ENCODE measurements at places on chromosomes 2 and 18. TPM values are rescaled to one million over a fixed set of nuclear protein-coding genes. Genes with fewer than 3 reads are reported as not detected.

CYP20A1 gene
- 11.4 TPM for total RNA-seq

DNA sequence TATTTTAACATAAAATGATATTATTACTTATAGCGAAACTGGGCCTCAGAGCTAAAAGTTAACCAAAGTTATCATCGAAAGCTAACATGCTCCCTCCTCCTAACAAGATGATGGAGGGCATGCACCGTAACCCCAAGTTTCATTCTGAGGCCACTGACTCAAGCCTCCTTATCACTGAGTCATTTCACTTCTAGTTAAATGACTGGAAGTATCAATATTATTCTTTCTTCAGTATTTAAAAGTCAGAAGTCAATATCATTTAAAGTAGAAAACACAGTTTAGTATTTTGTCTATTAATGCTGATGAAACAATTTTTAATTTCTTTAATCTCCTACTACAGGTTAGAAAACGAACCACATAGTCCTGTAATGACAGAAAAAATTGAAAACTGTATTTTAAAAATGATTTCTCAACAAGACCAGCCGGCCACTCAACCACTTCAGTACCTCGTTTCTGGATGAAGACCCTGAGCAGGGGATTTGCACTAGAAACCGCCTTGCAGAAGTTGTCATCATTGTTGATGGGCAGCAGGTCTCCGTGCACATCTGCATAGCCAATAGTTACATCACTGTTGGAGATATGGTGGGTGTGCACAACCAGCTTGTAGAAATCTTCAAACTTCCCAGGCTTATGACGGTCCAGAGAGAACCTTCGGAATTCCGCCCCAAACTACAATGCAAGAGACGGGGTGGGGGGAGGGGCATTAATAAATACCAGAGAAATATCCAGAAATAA, 44.9 kb downstream of the PARD6G start:
- DNase-seq, result no peak

DNA sequence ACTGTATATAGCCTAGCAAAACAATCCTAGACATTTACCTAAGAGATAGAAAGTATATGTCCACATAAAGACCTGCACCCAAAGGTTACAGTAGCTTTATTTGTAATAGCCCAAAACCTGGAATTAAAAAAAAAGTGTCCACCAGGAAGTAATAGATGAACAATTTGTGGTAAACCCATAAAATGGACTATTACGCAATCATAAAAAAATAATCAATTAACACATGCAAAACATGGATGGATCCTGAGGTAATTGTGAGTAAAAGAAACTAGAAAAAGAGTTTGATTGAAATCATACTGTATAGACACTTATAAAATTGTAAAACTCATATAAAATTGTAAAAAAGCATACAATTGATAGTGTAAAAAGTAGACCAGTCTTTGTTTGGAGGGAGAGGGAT, 673.0 kb upstream of the ZNF804A start:
- DNase-seq, result no peak

DNA sequence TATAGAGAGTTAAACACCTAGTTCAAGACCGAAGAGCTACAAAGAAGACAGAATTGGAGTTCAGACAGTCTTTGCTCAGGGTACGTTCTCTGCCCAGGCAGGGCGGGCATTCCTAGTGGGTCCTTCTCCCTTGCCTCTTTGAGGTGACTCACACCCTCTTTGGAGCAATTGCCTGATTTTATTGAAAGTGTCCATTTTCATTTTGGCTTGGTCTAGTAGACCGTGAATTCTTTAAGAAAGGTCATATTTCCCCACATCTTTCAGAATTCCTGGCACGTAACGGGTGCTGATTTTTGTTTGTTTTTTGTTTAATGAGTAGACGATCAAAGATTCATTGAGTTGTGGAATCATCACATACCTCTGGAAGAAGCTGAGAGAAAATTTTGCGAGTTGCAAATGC, 871.5 kb downstream of the RNF144A start:
- DNase-seq, result no peak

DNA sequence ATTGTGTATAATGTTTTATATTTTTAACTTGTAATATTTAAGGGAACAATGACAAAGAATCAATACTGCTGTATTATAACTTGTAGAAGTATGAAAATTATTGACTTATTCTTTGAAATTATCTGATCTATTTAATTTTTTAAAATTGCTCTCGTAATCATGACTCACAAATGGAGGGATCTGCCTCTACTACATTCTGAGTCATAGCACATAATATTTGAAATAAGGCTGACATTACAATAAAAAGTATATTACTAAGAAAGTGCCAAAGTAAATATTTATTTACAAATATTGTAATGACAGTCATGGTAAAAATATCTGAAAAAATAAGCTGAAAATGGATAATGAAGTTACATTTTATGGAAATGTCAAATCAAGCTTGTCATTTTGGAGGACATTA, 1144.6 kb upstream of the CDH2 start:
- no peak for DNase-seq

Measured in Right ventricle myocardium inferior (tissue), 1 donor.